ENCODE measurements at places on chromosomes 7 and 10.

GRCh38 chr7:88324699-88325098 is 18.0 kb upstream of the STEAP4 start:
- ATAC-seq = no peak

- no peak for ATAC-seq
Measured at GRCh38 chr7:43117095-43117494, 4.6 kb downstream of the HECW1 start.

- ATAC-seq = no peak
Measured at GRCh38 chr10:90318659-90319058, 539.2 kb downstream of the HTR7 start.

DNA sequence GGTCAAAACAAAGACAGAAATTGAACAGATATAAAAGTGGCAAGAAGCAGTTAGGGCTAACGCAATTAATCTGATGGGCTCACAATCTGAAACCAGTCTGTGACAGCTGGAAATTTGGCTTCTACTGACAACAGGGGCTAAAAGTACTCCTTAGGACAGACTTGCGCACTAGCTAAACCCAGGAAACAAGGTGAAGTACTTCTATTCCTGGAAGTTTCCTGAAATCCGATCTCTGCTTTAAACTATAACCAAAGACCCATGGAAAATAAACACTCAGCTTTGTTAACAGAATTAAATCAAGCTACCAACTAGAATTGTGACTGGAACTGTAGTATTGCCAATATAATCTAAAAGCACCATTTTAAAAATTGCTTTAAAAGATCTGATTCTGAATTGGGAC is 520.2 kb upstream of the ZWINT start:
- no peak for ATAC-seq

- ATAC-seq = no peak
Measured at GRCh38 chr10:128843972-128844371, 623.1 kb upstream of the MGMT start.

DNA sequence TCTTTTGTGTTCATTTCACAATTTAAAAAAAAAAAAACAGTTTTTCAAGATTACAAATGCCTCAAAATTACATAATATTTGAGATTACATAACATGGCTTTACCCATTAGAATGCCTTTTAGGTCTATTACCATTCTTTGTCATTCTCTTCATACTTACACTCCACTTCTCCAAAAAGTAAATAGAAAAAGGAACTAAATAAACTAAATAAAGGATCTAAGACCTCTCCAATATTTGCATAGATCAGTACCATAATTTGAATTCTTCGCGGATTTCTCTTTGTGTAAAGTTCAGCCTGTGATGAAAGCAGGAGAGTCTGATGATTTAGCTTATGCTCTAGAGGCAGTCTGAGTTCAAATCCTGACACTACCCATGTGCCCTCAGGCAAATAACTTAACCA is 56.4 kb upstream of the C1GALT1 start:
- no peak for ATAC-seq

- peak; percentile 57 for ATAC-seq
Measured at GRCh38 chr10:122665329-122665860, 34.3 kb downstream of the C10orf120 start.

- ATAC-seq = no peak
Measured at GRCh38 chr10:19785366-19785765, 30.9 kb upstream of the PLXDC2 start.

DNA sequence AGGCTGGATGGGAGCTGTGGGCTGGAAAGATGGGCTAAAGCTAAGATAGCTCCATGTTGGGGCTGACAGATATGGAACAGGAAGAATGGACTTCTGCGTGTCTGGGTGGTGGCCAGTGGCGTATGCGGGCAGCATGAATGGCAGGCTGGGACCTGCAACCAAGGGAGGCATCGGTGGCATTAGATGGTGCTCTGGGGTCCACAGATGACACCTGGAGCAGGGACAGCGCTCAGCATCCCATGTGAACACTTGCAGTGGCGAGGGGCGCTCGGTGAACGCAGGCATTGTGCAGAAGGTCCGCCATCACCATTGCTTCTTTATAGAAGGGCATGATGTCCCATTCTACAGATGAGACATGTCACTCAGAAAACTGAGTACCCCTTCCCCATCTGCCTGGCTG is 21.0 kb upstream of the SMARCD3 start:
- ATAC-seq = no peak

GRCh38 chr7:47332213-47332612 is 249.7 kb downstream of the TNS3 start:
- no peak for ATAC-seq

- ATAC-seq = peak; percentile 3
Measured at GRCh38 chr7:2099048-2099957, 133.4 kb downstream of the MAD1L1 start.

GRCh38 chr10:91887272-91888076 is 21.8 kb downstream of the FGFBP3 start:
- peak; percentile 75 for ATAC-seq

DNA sequence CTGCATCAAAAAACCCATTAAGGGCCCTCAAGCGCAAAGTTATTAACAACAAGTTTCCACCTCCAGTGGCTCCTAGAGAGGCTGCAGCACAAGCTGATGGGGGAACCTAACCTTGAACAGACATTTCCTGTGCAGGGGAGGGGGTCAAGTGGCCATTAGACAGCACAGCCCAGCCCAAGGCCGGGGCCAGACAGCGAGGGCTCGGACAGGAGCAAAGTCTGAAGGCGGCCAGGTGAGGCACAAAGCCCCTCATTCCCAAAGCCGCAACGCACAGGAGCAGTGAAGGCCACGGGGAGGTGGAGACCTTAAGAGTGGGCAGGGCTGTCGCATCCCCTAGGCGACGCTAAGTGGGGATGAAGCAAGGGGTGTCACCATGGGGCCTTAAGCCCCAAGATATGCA is 73.2 kb upstream of the ZNF746 start:
- no peak for ATAC-seq

DNA sequence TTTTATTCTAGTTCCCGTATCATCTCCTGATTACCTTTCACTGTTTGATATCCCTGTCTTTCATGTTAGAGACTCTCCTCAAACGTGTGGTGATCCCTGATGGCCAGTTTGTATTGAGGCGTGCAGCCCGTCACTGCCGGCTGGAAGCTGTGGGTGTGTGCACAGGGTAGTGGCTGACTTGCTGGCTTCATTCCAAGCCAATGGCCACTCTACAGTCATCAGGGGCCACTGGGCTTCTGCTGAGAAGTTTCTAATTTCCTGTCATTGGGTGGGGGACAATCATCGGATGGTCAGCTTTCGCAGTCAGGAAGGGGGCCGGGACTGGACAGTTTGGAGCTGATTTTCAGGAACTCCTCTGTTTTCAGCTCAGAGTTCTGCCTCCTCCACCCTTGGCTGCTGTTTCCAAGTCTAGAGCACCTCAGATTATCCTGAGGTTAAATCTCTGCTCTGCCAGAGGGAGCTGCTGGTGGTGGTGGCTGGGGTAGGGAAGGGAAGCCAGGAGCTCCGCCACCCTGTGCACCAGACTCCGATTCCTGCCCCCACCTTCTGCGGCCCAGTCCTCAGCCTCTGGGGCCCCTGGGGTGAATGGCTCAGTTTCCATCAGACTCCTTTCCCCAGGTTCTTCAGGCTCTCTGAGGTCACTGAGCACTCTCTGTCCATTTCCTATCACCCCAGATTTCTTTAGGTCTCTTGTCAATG is 34.9 kb downstream of the BAIAP2L1 start:
- no peak for ATAC-seq

DNA sequence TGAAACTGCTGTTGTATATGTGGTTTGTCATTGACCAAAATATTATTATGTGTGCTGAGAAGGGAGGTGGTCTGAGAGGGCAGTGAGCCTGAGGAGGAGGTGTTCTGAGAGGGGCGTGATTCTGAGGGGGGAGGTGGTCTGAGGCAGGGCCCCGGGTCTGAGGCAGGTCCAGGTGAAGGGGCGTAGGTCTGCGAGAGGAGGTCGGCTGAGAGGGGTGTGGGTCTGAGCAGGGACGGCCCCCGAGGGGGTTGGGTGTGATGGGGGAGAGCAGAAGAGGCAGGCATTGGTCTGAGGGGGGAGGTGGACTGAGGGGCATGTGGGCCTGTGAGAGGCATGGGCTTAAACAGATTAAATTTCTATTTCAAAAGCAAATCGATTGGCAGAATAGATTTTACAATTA is 32.4 kb downstream of the AKR1C4 start:
- ATAC-seq = no peak

DNA sequence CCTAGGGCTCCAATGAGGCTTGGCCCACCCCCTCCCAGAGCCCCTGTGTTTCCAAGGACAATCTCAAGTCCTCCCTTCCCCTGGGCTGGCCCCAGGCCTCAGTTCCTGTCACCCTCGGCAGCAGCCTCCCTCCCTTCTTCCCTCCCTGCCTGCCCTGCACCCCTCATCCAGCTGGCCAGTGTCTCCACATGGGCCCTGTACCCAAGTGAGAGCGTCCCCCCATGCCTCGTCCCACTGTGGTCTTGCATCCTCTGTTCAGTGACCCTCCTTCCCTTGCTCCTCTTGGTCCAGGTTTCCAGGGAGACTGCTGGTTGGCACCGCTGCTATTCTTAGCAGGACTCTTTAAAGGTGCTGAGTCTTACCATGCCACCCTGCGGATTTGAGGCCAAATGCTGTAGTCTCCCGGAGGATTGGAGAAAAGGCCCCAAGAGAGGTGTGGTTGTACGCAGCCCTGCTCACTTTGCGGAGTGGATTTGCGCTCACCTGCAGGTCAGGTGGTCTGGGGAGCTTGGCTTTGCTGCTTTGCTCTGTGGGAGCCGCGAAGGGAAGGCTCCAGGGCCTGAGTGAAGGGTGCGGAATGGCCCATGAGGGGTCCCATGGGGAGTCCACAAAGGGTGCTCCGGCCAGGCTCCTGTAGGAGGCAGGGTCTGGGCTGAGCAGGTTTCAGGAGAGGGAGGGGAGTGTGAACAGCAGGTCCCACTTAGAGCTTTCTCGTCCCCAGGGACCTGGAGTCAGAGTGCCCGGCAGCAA is 519.2 kb downstream of the TCERG1L start:
- no peak for ATAC-seq

GRCh38 chr7:150800581-150801241 is at the start of gene TMEM176A:
Gene TMEM176A (plus strand): TSS chr7:150800769. CDS start chr7:150801551, 782 bp downstream.
- peak; percentile 82 for ATAC-seq

DNA sequence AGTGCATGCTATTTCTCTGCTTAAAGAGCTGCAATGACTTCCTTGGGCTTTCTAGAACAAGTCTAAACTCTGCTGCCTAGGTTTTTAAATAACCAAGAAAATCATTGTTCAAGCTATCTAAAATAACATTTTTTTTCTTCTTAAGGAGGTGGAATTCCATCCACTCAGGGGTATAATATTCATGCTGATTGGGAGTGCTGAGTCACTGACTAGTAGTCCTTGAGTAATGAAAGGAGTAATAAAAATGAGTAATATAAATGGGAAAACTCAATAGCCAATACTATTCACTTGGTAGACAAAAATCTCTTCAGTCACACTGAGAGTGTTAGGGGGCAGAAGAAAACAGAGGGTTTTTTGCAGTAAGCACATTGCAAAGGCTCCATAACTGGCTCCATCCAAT is 72.0 kb downstream of the GFRA1 start:
- peak; percentile 41 for ATAC-seq

- no peak for ATAC-seq
Measured at GRCh38 chr10:58087896-58088295, 179.8 kb downstream of the IPMK start.

- no peak for ATAC-seq
Measured at GRCh38 chr7:22660732-22661131, 66.3 kb upstream of the IL6 start.

- ATAC-seq = no peak
Measured at GRCh38 chr10:61398366-61399129, 54.6 kb downstream of the TMEM26 start.

GRCh38 chr10:86956195-86956847 is 1.1 kb downstream of the MMRN2 start:
- ATAC-seq = no peak

- ATAC-seq = no peak
Measured at GRCh38 chr7:141891336-141891735, 24.9 kb upstream of the OR9A4 start.

DNA sequence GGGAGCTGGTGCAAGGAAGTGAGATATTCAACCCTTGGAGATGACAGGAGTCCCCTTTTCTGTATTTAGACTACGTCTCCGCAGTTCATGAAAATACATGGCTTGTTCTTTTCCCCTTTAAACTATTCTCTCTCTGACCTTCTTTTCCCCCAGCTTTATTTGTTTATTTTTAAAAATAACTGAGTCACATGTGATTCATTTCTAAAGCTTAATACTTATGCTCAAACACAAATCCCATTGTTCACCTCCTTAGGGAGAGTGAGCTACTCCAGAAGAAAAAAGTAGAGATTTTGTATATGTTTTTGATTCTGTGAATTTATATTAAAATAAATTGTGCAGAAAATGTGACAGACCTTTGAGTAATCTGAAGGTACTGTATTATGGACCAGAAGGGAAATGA is 35.9 kb upstream of the FZD1 start:
- no peak for ATAC-seq

DNA sequence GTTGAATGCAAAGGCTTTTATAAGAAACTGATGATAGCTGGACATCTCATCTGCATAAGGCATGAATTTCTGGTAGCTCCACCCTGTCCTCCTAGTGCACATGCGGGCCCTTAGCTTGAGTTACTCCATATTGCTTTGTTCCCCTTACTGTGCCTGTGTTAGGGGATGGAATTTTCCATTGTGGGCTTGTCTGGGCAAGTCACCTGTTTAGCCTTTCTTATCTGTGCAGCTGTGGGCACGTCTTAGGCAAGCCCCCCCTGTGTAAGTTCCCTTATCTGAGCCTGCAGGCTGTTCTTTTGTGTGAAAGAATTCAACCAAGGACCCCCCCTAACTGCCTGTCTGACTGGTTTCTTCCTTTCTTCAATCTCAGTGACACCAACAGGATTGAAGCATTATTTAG is 14.5 kb upstream of the CROT start:
- no peak for ATAC-seq

DNA sequence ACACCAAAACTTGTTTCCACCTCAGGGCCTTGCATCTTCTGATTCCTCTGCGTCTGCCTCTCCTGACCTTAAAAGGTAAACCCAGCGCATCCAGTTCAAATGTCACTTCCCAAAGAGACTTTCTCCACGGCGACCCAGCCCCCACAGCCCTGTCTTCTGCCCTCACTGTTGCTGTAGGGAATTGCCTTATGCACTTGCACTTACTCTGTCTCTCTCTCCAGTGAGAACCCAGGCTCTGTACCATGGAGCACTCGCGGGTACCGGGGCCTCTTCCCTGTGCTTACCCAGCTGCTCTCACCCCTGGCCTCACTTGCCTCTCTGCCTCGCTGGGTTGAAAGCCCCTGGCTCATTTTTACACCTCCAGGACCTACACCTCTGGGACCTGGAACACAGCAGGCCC is 48.4 kb downstream of the AOC1 start:
- no peak for ATAC-seq

Measured in motor neuron (in vitro differentiated cells).